GM19239 (cell line): ENCODE measurements at places on chromosomes 4 and X.

DNA sequence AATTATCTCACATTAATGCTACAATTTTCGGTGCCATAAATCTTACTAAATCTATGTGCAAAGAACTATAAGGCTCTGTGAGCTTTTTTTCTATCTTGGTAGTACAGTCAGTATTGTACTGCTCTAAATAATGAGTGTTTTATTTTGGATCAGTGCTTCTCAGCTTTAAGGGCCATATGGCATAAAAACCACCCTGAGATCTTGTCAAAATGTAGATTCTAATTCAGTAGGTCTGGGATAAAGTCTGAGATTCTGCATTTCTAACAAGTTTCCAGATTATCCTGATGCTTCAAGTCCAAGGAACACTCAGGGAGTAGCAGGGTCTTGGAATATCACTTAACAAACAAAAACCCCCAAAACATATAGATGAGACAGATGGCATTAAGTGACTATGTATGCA, 486.5 kb downstream of the GRXCR1 start:
- no peak for DNase-seq

DNA sequence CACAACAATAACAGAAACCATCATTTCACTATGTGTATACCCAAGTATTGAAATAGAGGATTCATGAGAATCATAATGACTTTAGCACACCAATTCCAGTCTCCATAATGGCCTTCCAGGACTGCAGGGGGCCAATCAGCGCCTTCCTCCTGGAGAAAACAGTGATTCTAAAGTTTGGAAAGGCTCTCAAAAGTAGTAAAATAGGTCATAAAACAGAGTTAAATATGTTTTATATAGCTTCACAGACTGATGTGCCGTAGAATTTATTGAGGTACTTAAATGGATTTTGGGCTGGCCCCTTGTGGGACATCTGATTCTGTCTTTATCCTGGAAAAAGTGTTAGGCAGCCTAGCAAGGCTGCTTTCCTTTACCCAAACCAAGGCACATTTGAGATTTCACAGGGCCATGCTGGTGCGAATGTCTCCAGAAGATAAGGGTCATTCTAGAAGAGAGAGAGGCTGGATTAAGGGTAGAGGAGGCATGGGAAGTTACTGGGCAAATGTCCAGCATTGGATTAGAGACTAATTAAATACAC, 543.9 kb downstream of the GALNTL6 start:
- no peak for DNase-seq

- no peak for DNase-seq
Measured at GRCh38 chr4:157727163-157727562, 445.7 kb downstream of the GASK1B start.

GRCh38 chr4:65399084-65399483, 271.2 kb downstream of the EPHA5 start:
- no peak for DNase-seq

GRCh38 chrX:153029875-153030274, 26.4 kb upstream of the PNMA3 start:
- DNase-seq: no peak

GRCh38 chr4:65546882-65547416, 123.3 kb downstream of the EPHA5 start:
- DNase-seq: no peak

DNA sequence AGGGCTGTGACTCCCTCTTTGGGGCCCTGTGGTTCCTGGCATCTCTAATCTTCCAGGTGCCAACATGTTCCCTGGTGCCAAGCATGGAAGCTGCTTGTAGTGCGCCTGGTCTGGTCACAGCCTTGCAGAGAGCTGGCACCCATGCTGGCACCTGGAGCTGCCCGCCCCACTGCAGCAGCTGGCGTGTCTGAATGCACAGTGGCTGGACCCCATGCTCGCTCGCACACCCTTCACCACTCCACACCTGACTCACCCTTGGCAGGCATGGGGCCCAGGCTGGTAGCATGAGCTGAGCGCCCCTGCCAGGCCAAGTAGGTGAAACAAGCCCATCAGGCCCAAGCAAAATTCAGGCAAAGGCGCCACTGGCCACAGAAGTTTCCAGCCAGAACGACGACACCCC, 119.1 kb downstream of the DNAAF6 start:
- DNase-seq: no peak
